T-helper 2 cell treated with Interferon-gamma antibody and Interleukin-4, amounts not matched to agents 5 μg/mL and 100 μg/mL, for 36 hours (primary cell): ENCODE measurements at places on chromosomes 12 and 14.

GRCh38 chr14:103889313-103890051, 38.8 kb upstream of the TDRD9 start:
- DNase-seq, result no peak

GRCh38 chr12:63445224-63445880, 222.9 kb downstream of the DPY19L2 start:
- DNase-seq, result no peak

DNA sequence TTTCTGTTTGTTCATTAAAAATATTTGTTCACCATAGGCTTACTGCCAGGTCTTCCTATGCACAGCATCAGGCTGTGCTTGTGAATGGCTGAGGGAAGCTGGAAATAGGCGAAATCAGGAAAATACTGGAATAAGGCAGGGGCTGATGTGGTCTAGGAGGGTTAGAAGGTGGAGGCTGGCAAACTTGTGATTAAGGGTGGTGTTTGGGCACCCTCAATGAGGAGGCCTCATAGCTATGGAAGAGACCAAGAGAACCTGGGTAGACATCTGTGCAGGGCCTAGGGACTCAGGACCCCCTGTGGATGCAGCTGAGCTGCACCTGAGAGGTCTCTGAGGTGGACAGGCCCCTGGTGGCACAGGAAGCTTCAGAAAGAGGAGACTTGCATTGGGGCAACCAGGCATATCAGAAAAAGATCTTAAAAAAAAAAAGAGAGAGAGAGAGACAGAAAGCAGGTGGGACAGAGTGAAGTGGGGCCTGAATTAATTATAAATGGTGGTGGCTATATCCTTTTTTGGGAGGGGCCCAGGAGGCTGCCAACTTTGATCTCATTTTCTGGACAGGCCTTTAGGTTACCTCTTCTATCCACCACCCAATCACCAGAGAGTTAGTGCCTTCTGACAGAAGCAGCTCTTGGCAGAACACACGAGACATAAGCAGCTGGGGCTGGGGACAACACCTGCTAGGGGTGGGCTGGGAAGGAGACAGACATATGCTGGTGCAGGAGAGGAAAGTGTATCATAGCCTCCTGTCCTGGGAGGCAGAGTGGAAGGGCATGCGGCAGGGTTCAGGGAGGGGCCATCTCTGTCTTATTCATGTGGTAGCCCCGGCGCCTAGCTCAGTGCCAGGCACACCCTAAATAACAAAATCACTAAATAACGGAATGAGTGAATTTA, 46.7 kb upstream of the ATP23 start:
- no peak for DNase-seq

DNA sequence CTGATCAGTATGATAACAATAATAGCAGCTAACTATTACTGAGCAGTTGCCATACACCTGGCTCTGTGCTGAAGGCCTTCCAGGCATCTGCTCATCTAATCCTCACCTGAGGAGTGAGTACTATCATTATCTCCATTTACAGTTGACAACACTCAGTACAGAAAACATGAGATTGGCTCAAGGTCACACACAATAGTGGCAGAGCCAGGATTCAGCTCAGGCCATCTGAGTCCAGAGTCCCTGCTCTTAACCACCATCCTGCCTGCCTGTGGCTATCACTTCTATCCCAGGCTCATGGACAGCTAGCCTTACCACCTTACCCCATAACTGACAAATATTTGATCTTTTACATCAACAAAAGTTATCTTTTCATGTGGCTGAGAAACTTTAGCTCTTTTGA, 155.5 kb downstream of the PPM1H start:
- DNase-seq, result no peak

- no peak for DNase-seq
These were observed 57.2 kb downstream of the MVK start for GRCh38 chr12:109630815-109631214.

DNA sequence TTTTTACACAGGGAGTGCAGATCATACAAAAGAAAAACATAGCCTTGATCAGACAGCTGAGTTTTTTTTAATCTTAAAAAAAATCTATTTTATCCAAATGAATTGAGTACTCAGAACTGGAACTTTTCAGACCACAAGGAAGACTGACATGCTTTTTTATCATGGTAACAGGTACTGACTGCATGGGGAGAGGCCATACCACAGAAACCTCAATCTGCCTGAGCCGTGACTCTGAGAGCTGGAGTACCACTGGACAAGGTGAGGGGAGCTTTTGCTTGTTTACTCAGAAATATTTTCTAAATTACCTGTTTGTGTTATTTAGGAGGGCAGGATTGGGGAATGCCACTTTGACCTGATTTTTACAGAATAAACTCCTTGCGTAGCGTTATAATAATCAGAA, 143.9 kb downstream of the ALX1 start:
- DNase-seq, result no peak

- DNase-seq, result no peak
These were observed 2.1 kb downstream of the WSB2 start for GRCh38 chr12:118058881-118059280.

DNA sequence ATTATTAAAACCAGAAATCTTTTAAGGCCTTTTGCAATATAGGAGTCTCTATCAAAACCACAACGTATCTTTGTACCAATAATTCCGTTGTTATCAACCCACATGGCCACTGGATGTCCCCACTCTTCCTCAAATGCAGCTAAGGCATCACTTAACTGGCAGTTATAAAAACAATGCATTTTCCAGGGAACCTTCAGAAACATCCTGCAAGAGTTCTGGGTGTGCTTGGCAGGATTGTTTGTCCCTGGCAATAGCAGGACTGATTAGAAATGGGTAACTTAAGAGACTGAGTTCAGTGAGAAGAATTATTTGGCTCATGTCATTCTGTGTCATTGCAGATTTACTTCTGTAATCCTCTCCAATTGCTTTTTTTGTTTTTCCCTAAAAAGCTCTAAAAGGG, 112.0 kb downstream of the SLC15A5 start:
- no peak for DNase-seq

GRCh38 chr12:105921872-105922669, 216.7 kb downstream of the NUAK1 start:
- DNase-seq, result no peak

DNA sequence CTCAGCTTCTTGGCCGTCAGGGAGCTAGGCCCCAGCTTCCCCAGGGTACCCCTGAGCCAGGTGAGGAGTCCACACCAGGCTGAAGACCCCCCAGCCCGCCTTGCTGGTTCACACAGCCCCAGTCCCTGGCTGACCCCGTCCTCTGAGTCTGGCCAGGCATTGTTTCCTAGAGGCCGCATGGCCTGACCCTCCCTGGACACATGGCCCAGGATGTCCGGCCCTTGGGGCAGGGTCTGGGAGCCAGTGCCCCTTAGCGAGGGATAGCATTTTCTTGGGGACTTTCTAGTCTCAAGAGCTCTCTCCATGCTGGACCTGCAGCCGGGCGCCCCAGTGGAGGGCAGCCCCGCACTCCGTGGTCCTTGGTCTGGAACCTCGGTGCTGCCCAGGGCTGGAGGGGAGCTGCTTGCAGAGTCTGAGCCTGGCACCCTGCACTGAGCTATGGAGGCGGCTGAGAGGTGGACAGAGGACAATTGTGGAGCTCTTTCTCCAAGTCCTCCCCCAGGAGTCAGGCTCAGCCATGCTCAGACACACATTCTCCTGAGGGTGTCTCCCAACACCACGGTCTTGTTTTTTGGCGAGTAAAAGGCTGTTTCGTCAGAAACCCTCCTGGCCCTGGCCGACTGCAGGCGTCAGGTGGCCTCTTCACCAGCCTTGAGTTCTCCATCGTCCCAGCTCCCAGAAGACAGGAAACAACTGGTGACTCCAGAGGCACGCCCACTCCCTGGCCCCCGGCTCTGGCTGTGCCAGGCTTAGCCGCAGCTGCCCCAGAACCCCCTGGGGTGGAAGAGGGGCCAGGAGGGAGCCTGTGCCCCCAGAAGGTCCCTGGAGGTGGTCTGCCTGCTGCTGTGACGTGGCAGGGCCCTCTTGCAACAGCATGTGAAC, 17.6 kb upstream of the CRIP2 start:
- no peak for DNase-seq

GRCh38 chr14:96424109-96424989, 32.4 kb downstream of the AK7 start:
- peak; percentile 9 for DNase-seq

- DNase-seq, result peak; percentile 42
These were observed 524 bp downstream of the KMT5A start for GRCh38 chr12:123384318-123384993.

DNA sequence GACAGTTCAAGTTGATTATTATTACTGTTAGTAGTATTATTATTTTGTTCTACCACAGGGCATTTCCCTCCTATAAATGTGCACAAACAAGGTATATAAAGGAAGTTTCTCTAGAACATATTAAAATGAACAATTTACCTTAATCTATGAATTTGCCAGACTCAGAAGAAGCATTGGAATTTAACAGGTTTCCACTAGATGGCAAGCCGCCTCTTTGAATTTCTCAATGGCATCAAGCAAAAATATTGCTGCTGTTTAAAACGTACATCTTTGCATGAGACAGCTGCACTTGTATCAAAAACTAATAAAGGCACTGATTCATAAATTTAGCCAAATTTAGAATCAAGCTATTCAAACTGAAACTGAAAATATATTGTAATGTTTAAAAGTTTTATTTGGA, 34.6 kb upstream of the MIS18BP1 start:
- no peak for DNase-seq

DNA sequence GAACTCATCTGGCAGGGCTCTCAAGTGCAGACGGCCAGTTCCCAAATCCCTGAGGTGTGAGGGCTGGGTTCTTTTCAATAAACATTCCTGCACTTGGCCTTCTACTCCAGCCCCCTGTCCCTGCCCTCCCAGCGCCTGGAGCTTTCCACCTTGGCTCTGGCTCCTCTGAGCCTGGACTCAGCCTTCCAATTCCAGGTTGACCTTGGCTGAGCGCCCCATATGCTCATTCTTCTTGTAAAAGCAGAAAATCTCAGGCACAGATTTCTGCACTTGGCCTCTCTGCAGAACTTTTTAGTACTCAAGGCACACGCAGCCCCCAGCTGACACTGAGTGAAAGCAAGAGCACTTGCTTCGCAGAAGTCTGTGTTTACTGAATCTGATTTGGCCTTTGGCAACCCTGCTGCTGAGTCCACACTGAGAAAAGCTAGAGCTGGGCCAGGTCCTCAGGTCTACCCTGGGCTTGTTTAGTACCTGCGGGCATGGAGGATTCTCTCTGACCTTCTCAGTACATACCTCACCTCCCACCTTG, 222.7 kb downstream of the MSRB3 start:
- no peak for DNase-seq

DNA sequence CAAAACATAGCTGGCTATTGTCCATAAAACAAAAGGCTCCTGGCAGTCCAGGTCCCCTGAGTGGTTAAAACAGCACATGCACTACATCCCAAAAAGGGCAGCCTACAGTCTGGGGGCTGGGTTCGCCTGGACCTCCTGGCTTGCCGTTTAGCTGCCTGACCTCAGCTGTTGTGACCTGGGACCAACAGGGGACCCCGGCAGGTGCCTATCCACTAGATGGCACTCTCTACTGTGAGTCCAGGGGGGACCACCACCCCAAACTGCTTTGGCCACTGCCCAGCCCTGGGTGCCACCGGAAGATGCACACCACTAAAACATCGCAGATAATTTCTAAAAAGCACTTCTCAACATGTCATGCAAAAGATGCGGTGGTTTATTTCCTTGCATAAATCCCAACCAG, 2.9 kb upstream of the RTL1 start:
- DNase-seq, result no peak

DNA sequence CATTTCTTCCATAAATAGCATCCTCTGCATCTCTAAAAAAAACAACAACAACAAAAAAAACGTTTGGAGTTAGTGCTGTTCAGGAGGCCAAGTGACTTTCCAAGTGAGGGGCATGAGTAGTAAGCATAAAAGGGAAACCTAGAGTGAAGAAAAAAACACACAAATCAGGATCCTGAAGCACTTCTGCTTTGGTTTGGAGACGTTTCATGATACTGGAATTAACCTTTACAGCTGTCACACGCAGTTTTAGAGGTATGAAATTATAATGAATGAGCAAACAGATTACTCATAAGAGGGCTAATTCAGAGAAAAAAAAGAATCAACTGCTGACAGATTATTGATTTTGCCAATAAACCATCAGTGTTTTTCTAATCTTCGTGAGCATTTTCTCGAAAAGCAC, 3.8 kb downstream of the SRSF9 start:
- no peak for DNase-seq

DNA sequence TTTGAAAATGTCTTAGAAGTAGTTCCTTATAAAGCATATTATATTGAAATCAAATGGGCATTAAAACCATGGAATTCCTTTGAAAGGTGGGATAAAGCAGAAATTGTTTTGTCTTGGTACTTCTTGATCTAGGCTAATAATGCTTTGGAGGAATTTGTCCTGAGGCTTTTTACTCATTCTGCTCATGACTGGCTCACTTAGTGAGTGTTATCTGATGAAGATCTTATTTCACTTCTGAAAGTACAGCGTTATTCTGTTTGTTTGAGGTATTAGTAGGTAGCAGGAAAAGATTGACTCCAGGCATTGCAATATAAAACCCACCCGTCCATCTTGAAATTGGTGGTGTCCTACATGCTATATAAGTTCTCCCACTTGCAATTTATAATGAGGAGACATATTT, 5.5 kb downstream of the C12orf71 start:
- DNase-seq, result no peak

GRCh38 chr12:86081843-86082242, 174.3 kb downstream of the MGAT4C start:
- DNase-seq, result no peak

DNA sequence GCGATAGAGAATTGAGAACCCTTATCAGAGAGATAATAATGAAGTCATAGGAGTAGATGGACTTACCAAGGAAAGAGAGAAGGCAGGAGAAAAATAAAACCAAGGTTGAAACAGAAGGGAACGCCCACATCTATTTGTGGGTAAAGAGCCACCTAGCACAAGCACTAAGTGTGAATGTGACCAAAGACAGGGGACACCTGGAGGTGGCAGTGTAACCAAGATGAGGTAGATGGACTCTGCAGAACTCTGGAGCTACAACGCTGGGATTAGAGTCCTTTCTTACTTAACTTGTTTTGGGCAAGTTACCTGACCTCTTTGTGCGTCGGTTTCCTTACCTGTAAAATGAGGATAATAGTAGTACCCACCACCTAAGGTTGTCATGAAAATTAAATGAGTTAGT, 101.9 kb downstream of the SLC5A8 start:
- no peak for DNase-seq

DNA sequence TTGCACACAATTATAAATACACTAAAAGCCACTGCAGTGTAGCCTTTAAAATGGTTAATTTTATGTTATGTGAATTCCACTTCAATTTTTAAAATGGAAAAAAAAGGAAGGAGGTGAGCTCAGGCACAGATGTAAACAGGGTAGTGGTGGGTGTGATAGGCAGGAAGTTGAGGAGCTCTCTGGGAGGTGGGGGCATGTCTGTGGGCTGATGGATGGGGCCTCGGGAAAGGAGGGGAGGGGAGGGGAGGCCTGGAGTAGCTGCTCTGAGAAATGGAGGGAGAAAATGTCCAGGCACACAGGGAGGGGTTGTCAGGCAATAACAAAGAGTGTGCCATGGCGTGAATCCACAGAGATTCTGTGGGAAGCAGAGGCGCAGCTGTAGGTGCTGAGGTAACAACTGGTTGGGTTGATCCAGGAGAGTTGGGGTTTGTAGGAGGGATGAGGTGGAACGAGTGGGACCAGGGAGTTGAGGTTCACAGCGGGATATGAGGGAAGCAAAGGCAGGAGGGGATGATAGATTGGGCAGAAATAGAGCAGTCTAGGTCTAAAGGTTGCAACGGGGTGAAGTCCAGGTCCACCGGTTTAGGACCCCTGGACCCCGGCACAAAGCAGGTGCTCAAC, 57.2 kb downstream of the LTBP2 start:
- no peak for DNase-seq
